Kidney tubule cell (primary cell): ENCODE measurements at places on chromosomes 7 and 10.

DNA sequence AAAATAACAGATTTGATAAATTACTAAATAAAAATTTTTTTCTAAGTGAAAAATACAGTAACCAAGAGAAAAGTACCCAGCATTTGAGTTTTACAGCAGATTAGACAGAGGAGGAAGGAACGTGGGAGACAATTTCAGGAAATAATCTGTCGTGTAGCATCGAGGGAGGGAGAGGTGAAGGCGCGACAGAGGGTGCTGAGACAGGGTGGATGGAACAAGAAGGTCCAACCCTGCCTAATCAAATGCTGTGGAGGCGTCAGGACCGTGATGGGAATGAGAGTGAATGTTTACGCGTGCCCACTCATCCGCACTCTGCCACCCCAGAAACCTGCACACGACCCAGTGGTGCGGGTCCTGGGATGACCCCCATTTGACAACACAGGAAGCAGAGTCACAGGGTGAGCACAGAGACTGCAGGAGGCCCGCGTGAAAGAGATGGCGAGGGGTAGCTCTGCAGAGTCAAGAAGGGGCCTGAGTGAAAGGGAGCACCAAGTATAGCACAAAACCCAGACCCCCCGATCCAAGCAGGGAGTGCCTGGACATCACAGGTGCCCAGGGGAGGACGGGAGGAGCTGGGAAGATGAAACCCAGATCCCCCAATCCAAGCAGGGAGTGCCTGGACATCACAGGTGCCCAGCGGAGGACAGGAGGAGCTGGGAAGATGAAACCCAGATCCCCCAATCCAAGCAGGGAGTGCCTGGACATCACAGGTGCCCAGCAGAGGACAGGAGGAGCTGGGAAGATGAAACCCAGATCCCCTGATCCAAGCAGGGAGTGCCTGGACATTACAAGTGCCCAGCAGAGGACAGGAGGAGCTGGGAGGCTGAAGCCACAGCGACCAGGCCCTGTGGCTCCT, 558.9 kb downstream of the DNAJB6 start:
- no peak for DNase-seq

- DNase-seq, result peak; percentile 69
These were observed 721.9 kb downstream of the TNS3 start for GRCh38 chr7:46859963-46860475.

DNA sequence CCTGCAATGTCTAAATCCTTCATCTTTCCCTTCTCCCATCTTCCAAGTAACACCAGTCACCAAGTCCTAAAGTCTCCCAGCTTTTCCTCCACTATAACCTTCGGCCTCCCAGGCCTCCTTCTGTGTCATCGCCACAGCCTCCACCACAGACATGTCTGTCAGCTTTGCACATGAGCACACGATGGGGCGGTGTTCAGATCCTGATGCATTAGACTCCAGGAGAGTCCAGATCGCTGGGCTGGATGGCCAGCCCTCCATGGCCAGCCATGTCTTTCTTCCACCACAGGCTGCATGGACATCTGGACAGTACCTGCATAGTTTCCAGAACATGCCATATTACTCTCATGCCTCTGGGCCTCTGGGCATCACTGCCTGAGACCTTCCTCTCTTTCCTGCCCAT, 974.2 kb upstream of the ZNF722 start:
- no peak for DNase-seq

DNA sequence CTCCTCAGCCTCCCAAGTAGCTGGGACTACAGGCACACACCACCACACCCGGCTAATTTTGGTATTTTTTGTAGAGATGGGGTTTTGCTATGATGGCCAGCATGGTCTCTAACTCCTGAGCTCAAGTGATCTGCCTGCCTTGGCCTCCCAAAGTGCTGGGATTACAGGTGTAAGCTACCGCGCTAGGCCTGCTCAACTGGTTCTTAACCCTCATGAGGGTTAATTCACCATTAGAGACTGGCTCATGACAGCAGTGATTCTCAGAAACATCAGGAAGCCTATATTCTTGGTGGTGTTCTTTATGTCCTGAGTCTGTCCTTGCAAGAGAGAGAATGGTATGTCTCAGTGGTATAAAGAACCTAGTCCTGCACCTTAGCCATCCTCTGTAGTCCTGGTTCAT, 10.4 kb upstream of the NT5C2 start:
- no peak for DNase-seq

GRCh38 chr10:6563731-6564130, 16.3 kb downstream of the PRKCQ start:
- no peak for DNase-seq

DNA sequence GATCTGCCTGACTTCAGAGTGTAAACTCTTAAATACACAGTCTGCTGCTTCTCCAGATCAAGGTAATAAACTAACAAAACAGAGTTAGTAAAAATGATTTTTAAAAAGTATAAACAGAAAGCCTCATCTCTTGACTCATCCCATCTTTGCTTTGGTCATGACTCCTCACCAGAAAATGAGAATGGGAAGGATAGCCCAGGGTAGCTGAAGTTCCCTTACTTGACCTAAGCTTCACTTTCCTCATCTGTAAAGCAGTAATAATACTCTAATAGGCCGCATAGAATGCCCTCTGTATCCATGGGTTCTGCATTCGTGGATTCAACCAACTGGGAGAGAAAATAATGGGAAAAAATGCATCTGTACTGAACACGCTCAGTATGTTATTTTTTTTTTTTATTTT, 11.3 kb upstream of the SLC25A28 start:
- peak; percentile 24 for DNase-seq
